ENCODE measurements at places on chromosomes 4 and X. TPM values are rescaled to one million over a fixed set of nuclear protein-coding genes. Genes with fewer than 3 reads are reported as not detected.

DNA sequence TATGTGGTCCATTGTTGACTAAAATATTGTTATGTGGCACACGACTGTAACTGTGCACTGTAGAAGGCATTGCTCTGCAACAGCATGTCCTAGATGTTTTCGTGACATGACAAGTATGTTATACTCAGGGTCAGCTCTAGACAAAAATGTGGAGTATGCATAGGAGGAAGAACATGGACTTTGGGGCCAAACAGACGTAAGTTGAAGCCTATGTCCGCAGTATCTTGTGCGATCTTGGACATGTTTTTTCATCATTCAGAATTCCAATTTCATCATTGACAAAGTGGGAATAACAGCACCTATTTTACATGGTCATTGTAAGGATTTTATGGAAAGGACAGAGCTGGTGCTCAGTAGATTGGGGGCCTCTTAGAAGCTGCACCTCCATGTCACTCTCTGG is 27.7 kb upstream of the PROM1 start:
- no peak for DNase-seq

The PGAM4 gene
- 1.2 TPM for total RNA-seq

GRCh38 chr4:81198609-81199008 is 16.4 kb downstream of the PRKG2 start:
- DNase-seq = no peak

DNA sequence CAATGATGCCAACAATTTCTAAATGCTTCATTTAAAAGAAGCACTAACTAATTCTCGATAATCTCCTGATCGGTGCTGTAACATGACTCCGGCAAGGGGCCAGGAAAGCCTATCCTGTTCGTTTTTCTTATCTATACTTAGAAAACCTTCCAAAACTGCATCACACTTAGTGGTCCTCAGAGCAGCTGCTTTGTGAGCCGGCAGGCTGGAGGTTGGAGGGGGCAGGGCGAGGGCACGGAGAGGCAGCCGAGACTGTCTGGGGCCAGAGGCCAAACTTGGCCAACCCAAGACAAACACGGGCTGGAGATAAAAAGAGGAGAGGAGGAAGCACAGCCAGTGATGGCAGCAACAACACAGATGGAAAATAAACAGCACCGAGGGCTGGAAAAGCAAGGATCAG is 455.7 kb downstream of the BCOR start:
- DNase-seq = no peak

The RBPJ gene
- 118 TPM for total RNA-seq

GRCh38 chr4:156516698-156517097 is 454.9 kb downstream of the PDGFC start:
- no peak for DNase-seq

GRCh38 chrX:13476384-13476783 is 93.0 kb upstream of the EGFL6 start:
- DNase-seq = no peak

DNA sequence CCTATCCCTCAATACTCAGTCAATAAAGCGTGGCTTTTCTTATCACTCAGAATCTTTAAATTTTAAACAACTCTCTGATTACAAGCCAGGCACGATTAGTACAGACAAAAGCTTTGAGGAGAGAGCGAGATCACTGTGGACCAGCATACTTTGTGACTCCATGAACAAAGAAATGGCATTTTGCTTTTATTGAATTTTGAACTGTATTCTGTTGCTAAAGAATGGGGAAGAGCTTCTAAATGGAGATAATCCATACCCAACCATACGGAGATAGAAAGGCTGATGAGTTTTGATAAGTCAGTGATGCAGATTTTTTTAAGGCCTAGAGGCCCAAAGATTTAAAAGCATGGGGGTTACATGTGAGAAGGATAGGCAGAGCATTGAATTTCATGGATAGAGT is 259.1 kb downstream of the DACH2 start:
- DNase-seq = no peak

DNA sequence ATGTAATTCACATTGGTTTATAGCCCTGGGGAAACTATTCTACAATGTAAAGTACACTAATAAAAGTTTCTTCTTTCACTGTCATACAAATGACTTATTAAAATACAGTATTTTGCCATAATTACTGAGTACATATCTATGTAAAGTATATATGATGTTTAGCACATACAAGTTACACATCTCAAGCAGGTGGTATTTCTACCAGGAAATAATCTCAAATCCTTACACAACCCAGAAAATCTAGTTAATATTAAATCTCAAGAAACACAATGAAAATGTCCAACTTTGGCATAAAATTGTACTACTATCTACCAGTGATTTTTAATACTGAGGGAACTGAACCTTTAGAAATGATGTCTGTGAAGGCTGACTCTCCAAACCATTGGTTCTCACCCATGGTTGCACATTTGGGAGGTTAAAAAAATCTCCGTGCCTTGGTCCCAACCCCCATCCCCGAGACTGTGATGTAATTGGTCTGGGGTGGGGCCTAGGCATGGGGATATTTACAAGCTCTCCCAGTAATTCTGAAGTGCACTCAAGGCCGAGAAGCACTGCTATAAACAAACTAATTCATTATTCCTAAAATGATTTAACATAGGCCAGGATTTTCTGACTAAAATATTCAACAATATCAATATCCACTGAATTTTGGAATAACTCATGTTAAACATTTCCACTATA is 27.6 kb downstream of the MAP3K15 start:
- no peak for DNase-seq
